ENCODE measurements at places on chromosomes 13 and 19.

- no peak for DNase-seq
These were observed 10.9 kb downstream of the SETDB2 start for GRCh38 chr13:49455007-49455398.

- no peak for DNase-seq
These were observed 5.6 kb downstream of the UHRF1 start for GRCh38 chr19:4914736-4915501.

GRCh38 chr19:29761575-29762232, 46.6 kb upstream of the C19orf12 start:
- no peak for DNase-seq

- DNase-seq = no peak
These were observed 524.7 kb upstream of the HTR2A start for GRCh38 chr13:47421525-47421924.

DNA sequence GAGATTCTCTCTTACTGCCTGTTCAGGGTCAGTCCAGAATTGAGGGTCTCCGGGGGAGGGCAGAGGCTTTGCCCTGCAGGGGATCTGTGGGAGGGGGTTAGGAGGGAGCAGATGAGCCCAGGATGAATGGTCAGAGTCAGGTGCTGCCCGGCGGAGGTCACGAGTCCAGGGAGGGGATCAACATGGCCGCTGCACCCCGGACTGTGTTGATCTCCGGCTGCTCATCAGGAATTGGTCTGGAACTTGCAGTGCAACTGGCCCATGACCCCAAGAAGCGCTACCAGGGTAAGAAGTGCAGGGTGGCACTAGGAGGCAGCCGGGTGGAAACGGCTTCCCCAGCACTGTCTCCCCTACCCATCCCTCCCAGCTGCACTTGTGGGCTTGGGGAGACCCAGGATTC, at the start of gene RDH8:
RDH8 (plus strand) TSS at position 168 of the 400 bp plus-strand sequence; CDS start at position 183, 15 bp downstream.
- no peak for DNase-seq

- DNase-seq = peak; percentile 25
These were observed 112.2 kb downstream of the IER2 start for GRCh38 chr19:13262450-13262849.
